ENCODE measurements at places on chromosomes 16 and 17.

- no peak for DNase-seq
Measured at GRCh38 chr17:52828621-52829020, 670.1 kb upstream of the CA10 start.

DNA sequence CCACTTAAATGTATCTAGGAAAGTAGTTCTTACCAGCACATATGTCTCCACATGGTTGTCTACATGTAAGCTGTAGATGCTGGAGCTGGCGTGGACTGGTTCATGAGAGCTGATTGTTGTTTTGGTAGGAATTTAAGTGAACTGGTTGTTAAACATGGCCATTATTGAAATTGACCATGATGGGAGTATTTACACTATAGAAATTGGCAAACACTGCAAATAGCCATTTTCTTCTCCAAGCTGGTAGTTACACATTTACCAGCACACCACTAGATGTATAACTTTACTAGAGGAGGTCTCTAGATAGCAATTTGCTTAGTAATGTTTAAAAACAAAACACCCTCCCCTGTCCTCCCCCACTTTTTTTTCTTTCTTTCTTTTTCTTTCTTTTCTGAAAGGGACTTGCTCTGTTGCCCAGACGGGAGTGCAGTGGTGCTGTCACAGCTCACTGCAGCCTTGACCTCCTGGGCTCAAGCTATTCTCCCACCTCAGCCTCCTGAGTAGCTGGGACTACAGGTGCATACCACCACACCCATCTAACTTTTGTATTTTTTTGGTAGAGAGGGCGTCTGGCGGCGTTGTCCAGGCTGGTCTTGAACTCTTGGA, 24.2 kb downstream of the IGSF6 start:
- DNase-seq = no peak

GRCh38 chr16:4517812-4518680, 20.5 kb downstream of the CDIP1 start:
- DNase-seq = peak; percentile 51

DNA sequence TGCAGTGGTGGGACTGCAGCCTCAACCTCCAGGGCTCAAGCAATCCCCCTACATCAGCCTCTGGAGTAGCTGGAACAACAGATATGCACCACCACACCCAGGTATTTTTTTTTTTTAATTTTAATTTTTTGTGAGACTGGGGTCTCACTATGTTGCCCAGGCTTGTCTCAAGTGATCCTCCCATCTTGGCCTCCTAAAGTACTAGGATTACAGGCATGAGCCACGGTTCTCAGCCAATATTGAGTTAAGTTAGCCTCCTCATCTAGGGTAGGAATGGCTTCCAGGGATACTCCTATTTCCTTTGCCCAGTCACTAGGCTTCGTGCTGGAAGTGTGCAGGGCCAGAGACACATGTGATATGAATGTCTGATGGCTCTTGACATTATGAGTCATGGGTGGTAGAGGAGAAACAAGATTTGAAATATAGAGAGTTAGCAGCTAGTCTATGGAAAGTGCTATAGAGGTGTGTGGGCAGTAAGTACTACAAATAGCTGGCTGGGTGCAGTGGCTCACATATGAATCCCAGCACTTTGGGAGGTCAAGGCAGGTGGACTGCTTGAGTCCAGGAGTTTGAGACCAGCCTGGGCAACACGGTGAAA, 8.0 kb upstream of the HES7 start:
- DNase-seq = peak; percentile 84

- peak; percentile 17 for DNase-seq
Measured at GRCh38 chr17:9755083-9755482, 36.3 kb downstream of the DHRS7C start.

- no peak for DNase-seq
Measured at GRCh38 chr16:85529489-85530369, 83.4 kb upstream of the GSE1 start.

- no peak for DNase-seq
Measured at GRCh38 chr16:12060751-12061150, 84.2 kb downstream of the SNX29 start.

GRCh38 chr16:81003610-81004460, 2.9 kb downstream of the CMC2 start:
- peak; percentile 8 for DNase-seq

DNA sequence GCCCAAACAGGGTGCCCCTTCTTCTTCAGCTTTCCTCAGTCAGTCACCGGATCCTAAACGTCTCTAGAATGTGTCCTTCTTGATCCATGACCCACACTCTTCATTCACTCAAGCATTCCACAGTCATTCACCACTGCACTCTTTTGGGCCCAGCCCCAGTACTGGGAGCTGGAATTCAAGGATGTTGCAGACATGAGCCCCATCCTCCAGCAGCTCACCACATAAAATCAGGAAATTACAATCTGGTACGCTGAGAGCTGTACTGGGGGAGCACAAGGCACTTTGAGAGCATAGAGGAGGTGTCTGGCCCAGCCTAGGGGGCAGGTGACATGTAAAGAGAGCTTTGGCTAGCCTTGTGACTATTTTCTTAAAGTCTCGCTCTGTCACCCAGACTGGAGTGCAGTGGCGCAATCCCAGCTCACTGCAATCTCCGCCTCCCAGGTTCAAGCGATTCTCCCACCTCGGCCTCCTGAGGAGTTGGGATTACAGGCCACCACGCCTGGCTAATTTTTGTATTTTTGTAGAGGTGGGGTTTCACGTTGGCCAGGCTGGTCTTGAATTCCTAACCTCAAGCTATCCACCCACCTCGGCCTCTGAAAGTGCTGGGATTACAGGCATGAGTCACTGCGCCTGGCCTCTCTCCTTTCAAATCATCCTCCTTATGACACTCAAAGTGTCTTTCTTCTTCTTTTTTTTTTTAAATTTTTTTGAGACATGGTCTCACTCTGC, 18.7 kb downstream of the CES4A start:
- DNase-seq = peak; percentile 58

GRCh38 chr17:72456075-72456474, 335.3 kb downstream of the SOX9 start:
- DNase-seq = peak; percentile 73

GRCh38 chr17:50213026-50214022, 11.9 kb upstream of the COL1A1 start:
- no peak for DNase-seq

DNA sequence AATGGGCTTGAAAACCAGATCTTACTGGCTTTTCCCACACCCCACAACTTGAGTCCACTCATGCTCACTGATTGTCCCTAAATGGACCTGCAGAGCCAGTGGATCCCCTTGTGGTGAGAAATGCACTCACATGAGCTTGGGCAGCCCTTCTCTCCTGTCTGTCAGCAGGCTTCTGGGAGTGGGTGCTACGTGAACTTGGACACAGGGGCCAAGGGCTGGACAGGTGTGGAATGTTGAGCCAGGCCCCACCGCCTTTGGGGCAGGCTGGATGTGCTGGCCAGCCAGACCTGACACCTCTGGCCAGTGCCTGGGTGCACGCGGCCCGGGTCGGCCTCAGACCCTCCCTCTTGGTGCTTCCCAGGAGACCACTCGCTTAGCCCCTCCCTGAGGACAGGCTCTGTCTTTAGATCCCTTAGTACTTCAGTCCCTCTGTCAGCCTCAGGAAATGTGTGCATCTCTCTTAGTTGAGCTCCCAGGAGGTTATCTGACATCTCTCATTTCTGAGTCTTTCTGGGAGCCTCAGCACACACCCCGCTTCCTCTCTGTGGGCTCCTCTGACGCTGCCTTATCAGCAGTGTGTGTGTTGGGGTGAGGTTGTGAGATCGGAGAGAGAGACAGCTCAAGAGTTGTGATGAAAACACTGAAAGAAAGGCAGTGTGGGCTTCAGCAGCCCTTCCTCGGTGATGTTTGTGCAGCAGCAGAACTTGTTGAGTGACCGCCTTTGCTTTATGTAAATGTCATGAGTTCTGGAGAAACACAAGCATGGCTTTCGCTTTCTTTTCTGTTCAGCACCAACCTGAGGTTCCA, 117.0 kb downstream of the RAB11FIP4 start:
- DNase-seq = peak; percentile 41

DNA sequence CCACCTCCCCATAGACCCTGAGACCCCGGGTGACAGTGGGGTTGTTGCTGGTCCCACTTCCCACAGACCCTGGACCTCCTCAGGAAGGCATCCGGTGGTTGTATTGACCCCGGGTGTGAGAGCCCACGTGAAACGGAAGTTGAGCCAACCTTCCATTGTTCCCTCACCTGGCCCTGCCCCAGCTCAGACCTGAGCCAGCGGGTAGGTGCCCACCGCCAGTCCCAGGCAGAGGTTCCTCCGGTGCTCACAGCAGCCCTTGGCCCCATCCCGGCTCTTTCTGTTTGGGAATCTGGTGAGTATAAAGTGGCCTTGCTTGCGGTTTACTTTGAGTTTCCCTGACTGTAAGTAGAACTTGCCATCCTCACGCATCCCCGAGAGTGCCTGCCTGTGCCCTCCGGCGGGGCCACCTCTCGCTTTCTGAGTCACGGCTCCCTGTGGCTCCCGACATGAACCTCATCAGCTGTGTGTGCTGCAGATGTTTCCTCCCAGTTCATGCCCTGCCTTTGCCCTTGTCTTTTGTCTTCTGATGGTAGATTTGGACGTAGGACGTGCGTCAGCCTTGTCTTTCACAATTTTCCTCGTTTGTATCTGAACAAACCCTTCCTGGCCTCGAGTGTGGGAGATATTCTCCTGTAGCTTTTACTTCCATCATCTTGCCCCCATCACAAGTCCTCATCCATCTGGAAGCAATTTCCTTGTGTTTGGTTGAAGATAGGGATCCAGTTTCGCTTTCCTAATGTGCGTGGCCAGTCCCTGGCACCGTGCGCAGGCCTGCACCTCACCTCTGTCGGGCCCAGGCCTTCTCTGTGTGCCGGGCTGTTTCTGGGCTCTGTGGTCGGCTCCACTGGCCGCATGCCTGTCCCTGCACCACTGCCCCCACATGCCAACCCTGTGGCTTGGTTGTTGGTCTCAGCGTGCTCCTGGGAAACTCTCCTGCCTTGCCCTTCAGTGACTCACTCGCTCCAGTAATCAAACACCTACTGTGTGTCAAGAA, 76.0 kb downstream of the METRNL start:
- peak; percentile 95 for DNase-seq

DNA sequence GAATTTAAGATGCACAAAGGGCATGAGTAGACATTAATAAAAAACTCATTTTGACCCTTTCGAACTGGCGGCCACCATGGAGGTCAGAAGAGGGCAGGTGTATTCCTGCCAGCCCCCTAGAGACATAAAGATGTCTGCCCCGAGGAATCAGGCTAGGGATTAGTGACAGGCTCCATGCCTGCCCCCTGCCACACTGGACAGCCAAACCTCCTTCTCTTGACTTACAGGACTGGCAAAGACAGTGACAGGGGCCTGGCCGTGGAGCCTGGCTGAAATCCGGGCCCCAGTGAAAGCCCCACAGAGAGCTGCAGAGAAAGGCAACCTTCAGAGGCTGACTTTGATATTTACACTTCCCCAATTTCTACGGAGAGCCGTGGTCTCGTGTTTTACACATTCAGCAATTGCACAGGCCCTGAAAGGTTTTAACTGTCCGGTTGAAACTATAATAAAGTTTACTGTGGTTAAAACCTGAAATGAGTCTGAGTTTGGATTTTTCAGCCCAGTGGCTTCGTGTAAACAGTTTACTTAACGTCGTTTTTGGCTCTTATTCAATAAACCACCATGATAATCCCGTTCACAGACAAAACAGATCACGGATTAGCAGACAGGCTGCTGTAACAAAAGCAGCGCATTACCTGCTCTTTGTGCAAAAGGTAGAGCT, 243.9 kb upstream of the MYOCD start:
- no peak for DNase-seq

DNA sequence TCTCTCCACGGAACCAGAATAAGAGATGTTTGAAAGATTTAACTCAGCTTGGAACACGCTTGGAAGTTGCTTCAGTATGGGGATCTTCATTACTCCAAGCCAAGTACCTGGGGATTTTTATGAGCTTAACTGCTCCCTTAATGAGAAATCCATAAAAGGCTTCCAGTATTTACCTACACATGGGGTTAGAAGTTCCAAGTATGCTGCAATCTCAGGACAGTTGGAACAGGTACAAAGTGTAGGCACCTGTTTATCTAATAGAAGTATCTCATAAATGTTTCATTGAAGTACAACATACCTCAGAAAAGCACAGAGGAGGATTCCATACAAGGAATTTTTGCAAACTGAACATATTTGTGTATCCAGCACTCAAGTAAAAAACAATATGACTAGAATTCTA, 161.6 kb upstream of the PIRT start:
- DNase-seq = no peak

DNA sequence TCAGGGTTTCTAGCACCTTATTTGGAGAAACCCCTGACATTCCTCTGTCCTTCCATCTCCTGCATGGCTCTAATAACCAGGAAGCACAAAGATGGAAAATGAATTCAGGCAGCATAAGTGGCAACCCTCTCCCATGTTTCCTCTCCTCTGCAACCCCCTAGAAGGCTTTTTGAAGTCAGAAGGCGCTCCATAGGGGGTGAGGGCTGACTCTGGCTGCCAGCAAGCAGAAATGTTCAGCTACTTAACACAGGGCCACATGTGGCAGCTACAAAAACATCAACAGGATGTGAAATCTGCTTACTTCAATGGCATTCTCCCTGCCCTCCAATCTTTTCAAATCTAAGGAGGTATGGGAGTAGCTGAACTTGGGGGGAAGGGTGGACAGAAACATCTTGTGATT, 55.2 kb upstream of the IRX5 start:
- no peak for DNase-seq

- no peak for DNase-seq
Measured at GRCh38 chr16:54459509-54460262, 173.1 kb upstream of the IRX3 start.

DNA sequence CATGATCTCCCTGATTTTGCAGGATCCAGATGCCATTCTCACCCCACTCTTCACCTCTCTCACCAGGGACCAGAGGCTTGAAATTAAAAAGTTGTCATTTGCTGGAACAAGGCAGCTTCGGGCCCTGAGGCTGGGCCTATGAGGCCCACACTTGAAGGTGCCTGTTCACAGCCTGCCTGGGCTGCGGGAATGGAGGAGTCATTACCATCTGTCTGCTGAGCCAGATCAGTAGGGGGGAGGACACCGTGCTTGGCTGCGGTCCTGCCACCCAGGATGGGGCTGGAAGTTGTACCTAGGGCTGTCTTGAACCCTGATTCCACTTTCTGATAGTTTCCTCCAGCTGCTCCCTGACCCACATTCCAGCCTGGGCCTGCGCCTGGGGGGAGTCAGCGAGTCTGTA, 208.3 kb upstream of the N4BP1 start:
- no peak for DNase-seq

DNA sequence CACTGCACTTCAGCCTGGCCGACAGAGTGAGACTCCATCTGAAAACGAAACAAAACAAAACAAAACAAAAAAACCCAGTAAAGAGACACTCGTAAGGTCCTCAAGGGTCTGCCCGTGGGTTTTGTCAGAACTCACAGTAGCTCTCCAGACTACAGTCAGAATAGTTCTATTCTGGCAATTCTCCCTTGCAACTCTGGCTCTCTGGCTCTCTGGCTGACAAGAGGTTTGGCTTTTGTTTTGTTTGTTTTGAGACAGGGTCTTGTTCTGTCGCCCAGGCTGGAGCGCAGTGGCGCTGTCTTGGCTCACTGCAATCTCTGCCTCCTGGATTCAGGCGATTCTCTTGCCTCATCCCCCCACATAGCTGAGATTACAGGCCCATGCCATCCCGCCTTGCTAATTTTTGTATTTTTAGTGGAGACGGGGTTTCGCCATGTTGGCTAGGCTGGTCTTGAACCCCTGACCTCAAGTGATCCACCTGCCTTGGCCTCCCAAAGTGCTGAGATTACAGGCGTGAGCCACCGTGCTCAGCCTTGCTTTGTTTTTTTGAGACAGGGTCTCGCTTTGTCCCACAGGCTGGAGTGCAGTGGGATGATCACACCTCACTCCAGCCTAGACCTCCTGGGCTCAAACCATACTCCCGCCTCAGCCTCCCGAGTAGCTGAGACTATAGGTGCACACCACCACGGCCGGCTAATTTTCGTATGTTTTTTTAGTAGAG, 20.5 kb upstream of the CHP2 start:
- no peak for DNase-seq

- DNase-seq = no peak
Measured at GRCh38 chr17:31100840-31101459, 6.2 kb downstream of the NF1 start.
